Progenitor cell of endocrine pancreas (in vitro differentiated cells): ENCODE measurements at places on chromosomes 1 and 21.

- no peak for DNase-seq
Measured at GRCh38 chr1:85334962-85335361, 58.5 kb upstream of the BCL10 start.

DNA sequence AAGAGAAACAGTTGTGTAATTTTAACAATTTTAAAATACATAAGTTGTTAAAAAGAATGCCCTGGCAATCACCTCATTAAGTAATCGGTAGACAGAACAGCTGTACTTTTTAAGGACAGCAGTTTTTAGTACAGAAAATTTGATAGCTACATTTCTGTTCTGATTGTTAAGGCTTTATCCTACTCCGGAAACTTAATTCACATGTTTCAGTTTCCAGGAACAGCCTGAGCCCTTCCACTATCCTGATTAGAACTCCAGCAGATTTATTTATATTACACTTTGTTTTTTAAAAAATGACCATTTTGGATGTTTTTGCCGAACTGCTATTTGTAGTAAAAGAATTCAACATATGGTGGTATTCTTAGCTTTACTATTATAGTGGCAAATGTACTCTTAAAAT, 8.7 kb downstream of the PRRC2C start:
- no peak for DNase-seq

- DNase-seq, result no peak
Measured at GRCh38 chr1:226984521-226985238, 44.6 kb downstream of the COQ8A start.

- DNase-seq, result no peak
Measured at GRCh38 chr1:117188170-117188815, 22.4 kb downstream of the VTCN1 start.

GRCh38 chr1:69661686-69662085, 94.0 kb downstream of the LRRC7 start:
- DNase-seq, result no peak

DNA sequence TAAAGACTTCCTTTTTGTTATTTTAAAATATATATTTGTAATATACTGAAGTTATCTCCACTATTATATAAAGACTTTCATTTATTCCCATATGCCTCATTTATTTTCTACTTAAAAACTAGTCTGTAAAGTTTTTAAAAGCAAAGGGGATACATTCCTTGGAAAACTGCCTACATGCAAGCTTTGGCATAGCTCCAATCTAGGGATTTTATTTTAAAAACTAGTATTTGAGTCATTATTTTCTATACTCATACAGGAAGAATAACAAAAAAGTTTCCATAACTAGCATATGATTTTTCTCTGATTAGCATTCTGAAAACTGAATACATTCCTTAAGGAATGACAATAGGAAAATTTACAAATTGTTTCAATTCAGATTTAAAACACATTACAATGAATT, 88.9 kb downstream of the COL24A1 start:
- DNase-seq, result no peak

DNA sequence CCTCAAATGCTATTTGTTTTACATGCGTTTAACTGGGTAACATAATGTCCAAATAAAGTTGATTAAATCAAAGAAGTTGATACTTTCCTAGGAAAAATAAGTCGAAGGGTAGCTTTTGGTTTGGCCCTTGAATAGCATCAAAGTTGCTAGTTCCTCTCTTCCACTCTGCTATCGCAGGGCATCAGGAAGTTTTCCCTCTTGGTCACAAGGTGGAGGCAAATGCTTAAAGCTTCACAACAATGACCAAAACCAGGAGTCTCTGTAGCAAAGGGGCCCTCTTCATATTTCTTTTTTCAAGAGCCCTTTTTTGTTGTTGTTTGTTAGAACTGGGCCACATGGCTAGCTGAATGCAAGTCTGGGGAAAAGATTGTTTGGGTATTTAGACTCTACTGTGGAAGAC, 668.4 kb downstream of the KCNT2 start:
- DNase-seq, result no peak

- peak; percentile 55 for DNase-seq
Measured at GRCh38 chr1:36384542-36385409, 948 bp downstream of the STK40 start.

DNA sequence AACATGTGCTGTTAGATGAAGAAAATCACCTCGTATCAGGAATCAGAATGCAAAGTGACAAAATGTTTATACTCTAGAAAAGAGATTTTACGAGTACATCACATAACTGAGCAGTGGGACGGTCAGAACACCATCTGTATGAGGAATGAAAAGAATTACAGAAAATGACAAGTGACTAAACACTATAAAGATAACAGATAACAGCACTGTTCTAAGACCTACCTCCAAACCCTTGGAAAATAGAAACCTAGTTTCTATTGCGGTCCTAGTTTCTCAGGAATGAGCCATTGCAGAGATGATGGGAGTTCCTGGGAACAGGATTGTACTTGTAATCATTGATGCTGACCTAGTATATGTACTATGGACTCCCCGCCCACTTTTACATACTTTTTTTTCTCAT, 839.4 kb upstream of the ADAMTS5 start:
- DNase-seq, result no peak

DNA sequence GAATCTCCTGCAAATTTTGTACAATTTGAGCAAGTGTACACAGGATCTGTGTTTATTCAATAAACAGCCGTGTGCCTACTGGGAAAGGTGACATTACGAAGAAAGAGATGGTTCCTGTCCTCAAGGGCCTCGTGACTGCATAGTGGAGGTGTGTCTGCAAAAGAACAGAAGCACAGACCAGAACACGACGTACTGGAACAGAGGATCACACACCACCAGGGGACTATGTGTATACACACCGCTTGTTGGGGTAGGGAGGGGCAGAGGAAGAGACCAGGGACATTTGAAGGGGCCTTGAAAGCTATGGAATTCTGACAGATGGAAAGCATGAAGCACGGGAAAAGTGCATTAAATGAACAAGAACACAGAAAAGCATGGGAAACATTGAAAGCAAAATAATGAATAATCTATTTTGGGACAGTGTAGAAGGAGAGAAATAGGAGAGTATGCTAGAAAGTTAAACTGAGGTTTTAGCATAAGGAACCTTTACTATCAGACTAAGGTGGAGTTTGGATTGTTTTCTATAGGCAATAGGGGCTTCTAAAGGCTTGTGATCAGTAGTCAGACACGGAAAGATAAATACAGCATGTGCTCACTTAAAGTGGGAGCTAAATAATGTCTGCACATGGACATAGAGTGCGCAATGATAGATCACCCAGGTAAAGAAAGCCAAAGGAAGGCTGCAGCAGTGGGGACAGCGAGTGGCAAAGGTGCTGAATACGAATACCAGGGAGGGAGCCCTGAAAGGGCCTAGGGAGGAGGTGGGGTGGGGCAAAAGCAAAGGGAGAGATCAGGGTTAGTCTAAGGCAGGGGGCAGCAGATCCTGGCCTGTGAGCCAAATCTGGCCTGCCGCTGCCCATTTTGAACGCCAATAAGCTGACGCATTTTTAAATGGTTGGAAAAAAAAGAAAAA, 11.0 kb downstream of the JAK1 start:
- no peak for DNase-seq

GRCh38 chr1:220077887-220078286, 11.7 kb downstream of the BPNT1 start:
- no peak for DNase-seq

GRCh38 chr1:101317590-101317989, 80.8 kb downstream of the S1PR1 start:
- DNase-seq, result no peak
